ENCODE measurements at places on chromosomes 2 and 18.

- DNase-seq = no peak
Observed at GRCh38 chr18:5444269-5444668, 99.5 kb downstream of the EPB41L3 start.

- DNase-seq = no peak
Observed at GRCh38 chr2:28499282-28499681, 3.4 kb downstream of the PLB1 start.

- no peak for DNase-seq
Observed at GRCh38 chr2:239898292-239898925, 126.7 kb downstream of the NDUFA10 start.

- no peak for DNase-seq
Observed at GRCh38 chr2:196957442-196957841, 30.9 kb upstream of the PGAP1 start.

- no peak for DNase-seq
Observed at GRCh38 chr18:58302811-58303210, 258.8 kb downstream of the NEDD4L start.

GRCh38 chr2:77608510-77608909 is 86.3 kb upstream of the LRRTM4 start:
- no peak for DNase-seq

DNA sequence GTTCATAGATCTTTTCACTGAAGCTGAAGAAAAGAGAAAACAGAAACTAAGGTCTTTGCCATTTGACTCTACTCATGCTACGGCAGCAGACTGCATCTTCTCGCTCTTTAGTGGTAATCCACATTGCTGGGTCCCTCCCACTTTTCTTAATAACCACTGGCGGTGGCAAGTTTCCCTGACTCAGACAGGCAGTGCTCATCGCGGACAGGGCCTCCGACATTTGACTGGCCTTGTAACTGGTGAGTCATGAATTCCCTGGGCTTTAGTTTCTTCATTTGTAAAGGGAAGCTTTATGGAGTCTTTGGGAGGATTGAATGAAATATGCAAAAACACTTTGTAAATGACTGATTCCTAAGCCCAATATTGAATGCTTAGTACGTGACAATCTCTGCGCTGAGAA is 238.2 kb upstream of the RBBP8 start:
- no peak for DNase-seq

DNA sequence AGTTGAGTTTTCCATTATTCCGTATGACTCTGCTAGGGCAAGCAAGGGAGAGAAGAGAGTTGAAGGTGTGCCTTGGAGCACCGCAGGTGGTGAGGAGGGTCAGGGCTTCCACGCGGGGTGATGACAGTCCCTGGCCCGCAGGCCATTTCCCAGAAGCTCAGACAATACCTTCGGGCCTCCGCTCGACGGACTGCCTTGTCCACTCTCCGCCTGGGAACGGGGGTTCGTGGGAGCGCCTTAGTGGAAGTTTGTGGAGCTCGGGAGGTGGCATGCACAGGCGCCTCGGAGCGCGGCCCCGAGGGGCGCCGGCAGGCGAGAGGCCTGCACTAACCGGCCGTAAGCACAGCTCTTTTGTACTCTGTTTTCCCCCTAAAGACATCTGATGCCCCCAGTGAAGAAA is 69.8 kb downstream of the ARHGEF33 start:
- no peak for DNase-seq

GRCh38 chr2:79585701-79586433 is 73.0 kb downstream of the CTNNA2 start:
- DNase-seq = no peak

GRCh38 chr2:231421051-231421580 is 25.6 kb downstream of the B3GNT7 start:
- no peak for DNase-seq

- DNase-seq = no peak
Observed at GRCh38 chr2:98463081-98463481, 18.4 kb downstream of the INPP4A start.

GRCh38 chr2:216350214-216350791 is 22.0 kb downstream of the MARCHF4 start:
- DNase-seq = peak; percentile 38

GRCh38 chr18:8175501-8176061 is 433.7 kb upstream of the RAB12 start:
- no peak for DNase-seq

DNA sequence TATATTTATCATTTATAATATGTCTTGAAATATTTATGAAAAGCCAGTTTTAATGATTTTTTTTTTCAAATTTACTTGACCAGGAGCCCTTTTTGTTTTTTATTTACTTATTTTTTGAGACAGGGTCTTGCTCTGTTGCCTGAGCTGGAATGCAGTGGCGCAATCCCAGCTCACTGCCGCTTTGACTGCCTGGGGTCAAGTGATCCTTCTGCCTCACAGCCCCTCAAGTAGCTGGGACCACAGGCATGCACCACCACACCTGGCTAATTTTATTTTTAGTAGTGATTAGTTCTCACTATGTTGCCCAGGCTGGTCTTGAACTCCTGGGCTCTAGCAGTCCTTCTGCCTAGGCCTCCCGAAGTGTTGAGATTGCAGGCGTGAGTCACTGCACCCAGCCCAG is 5.7 kb downstream of the EPB41L5 start:
- no peak for DNase-seq

DNA sequence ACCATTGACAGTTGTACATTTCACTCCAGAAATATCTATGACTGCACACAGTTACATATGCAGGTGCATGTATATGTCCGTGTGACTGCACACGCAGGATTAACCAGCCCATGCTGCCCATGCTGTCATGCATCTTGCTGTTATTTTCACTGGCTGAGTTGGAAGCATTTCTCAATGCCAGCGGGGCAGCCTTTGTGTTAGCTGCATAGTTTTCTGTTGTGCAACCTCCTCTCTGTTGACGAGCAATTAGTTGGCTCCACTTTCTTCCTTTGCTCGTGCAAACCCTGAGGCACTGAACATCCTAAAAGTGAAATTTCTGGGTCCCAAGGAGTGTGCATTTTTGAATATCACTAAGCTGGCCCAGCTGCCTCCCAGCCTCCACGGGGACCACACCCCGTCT is 133.4 kb upstream of the GLI2 start:
- DNase-seq = no peak

- DNase-seq = no peak
Observed at GRCh38 chr2:227428731-227429285, 41.1 kb upstream of the SCYGR1 start.

DNA sequence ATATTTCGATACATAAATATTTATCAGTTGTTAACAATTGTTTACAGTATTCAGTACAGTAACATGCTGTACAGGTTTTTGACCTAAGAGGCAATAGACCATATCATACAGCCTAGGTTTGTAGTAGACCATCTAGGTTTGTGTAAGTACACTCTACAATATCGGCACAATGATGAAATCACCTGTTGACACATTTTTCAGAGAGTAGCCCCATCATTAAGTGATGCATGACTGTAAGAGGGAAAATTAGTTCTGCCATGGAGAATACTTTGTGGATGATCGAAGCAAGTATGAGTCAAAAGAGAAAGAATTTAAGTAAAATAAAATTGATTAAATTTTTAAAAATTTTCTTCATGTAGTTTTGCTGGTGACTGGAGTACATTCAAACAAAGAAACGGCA is 32.6 kb downstream of the VIT start:
- no peak for DNase-seq

Measured in CD4-positive, alpha-beta T cell treated with Interleukin-17A for 4 hours (primary cell).